Renal cortical epithelial cell (primary cell): ENCODE measurements at places on chromosomes 7 and 10. TPM values are rescaled to one million over a fixed set of nuclear protein-coding genes. Genes with fewer than 3 reads are reported as not detected.

Gene MEST
- total RNA-seq = 6.1 and 66.2 TPM in 2 replicates

Gene CHST3
- 32.3 and 69.4 TPM in 2 replicates for total RNA-seq

Gene NAT16
- not detected in 2 replicates for total RNA-seq

Gene PNLIPRP3
- not detected in 2 replicates for total RNA-seq

Gene PRR15
- total RNA-seq = 10.6 and 11.2 TPM in 2 replicates

Gene PNLIPRP1
- total RNA-seq = not detected in 2 replicates

Gene MRM2
- 17.9 and 25.9 TPM in 2 replicates for total RNA-seq

Gene GPR37
- 1.2 and 4.2 TPM in 2 replicates for total RNA-seq

Gene OR9A2
- total RNA-seq = not detected in 2 replicates

Gene ITIH5
- total RNA-seq = 0.52 and 11.1 TPM in 2 replicates

Gene TMEM229A
- not detected in 2 replicates for total RNA-seq

DNA sequence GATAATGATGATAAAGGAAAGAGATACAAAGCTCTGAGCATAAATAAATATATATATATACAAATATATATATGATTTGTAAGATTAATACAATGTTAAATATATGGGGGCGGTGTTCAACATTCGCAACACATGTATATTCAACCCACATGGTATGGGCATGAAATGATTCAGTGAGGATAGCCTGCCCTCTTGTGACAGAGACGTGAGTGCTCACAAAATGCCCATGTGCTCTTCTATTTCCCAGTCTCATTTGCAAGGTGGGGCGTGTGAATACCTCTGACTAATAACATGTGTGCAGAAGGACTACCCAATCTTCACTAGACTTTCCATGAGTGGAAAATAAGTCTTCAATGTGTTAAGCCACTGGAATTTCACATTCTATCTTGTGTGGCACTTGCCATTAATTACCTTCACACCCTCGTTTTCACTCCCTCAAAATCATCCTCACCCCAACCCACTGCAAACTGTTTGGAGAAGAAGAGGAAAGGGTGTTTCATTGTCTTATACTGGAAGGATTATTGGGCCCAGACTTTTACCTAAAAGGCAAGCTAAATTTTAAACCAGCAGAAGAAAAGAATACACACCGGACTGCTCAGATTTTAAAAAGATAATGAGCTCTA, 26.9 kb downstream of the ASAH2 start:
- DNase-seq = peak; percentile 57

- DNase-seq = no peak
Measured at GRCh38 chr10:17662193-17663138, 18.5 kb downstream of the STAM start.

DNA sequence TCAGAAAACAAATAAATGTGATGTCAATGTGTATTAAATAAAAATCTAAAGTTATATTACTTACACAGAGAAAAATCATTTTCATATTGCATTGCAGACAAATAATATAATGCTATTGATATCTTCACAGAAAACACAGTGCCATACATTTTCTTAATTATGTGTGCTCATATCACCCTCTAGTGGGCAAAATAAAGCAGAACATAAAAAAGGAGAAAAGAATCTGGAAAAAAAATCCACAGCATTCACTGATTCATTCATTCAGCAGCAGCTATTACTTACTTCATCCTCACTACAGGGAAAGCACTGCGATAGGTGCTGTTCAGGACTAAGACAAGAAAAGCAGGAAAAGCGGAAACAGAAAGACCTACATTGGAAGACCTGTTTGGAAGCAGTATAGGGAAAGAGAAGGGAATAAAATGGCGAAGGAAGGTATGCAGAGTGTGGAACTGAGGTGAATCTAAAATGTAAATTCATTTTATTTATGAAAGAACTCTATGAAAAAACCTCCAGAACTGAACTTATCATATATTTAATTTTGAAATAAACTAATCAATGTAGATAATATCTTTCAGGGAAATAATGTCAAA, 73.2 kb downstream of the POT1 start:
- peak; percentile 58 for DNase-seq

DNA sequence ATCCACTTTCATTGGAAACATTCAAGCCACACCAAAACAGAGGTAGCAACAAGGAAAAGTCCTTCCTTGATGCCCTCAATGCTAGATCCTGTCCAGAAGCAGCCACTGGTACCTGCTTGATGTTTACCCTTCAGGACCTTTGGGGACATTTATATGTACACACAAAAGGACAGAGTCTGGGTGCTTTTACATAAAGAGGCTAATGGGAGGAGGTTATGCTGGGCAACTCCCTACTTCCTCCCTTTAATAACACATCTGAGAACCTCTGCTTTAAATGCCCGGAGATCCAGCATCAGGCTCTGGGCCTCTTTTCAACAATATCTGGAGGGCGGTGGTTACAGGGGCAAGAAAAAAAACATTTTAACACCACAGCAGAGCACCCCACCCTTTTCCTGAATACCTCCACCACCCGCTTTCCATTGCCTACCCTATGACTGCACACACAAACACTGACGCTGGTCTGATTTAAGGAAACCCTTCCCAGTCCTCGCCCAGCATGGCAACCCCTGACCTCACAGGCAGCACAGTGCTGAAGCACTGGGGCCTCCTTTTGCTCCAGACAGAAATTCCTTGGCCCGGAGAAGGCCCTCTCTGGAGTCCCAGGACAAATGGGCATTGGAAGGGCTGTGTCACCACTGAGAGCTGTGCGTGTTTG, 39.3 kb upstream of the DUSP5 start:
- no peak for DNase-seq

GRCh38 chr10:929960-930624, 1.4 kb downstream of the LARP4B start:
- DNase-seq = no peak

- DNase-seq = no peak
Measured at GRCh38 chr10:7340179-7340874, 70.5 kb downstream of the SFMBT2 start.

DNA sequence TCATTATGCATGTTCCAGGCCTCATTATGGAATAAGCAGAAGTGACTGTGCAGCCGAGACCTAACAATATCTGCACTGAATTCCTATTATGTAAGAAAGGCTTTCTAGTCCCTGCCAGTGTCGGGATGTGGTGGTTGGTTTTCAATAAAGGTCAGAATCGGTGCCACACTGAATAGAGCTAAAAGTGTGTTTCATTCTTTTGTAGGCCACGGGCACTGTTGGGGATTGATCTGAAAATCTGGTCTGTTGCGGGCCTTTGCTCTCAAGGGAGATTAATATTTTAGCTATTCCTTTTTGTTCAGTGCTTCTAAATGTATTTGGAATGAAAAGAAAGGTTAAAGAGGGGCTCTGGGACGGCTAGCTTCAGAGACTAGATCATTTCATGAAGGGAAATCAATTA, 559.4 kb upstream of the GALNT17 start:
- DNase-seq = no peak

- DNase-seq = no peak
Measured at GRCh38 chr7:141986923-141987322, 8.8 kb upstream of the MGAM start.
